ENCODE measurements at places on chromosomes 13 and 19. TPM values are rescaled to one million over a fixed set of nuclear protein-coding genes. Genes with fewer than 3 reads are reported as not detected.

Gene COG6
- 28.3 TPM for total RNA-seq

DNA sequence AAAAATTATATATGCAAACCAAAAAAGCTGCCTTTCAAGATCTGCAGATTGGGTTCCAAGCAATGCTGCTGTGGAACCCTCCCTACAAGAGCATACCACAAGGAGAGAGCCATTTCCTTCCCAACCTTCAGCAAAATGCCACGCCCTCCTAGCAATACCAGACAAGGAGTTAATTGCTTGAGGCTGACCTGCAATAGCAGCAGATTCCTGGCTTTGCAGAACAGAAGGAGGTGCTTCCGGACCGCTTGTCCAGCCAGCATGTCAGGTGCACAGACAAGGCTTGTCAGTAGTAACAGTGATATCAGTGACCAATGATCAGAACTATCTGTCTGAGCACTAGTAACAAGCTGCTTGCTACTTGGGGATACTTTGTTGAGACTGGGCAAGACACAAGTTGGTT, 301.6 kb downstream of the FGF14 start:
- no peak overlapping the region for H3K27ac ChIP-seq
- no peaks in the 10 kb centered on the region for H3K36me3 ChIP-seq
- no peaks in the 10 kb centered on the region for H3K4me1 ChIP-seq
- no peak overlapping the region for H3K4me3 ChIP-seq
- H3K27me3 ChIP-seq, result no peaks in the 10 kb centered on the region
- no peak for DNase-seq

DNA sequence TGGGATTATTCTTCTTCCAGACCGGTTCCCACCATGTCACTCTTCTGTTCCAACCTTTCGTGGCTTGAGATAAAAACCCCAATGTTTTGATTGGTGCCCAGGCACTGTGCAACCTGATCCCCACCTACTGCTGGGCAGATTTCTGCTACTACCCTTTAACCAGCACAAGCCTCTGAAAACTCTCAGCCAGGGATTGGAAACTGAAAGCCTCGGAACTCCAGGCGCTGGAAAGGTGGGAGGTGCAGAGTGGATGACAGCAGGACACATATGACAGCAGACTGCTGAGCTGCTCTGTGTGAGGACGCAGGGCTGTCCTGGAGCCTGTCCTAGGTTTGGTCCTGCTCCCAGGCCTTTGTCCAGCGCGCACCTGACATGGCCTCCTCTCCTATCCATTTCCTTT, 68.5 kb upstream of the GTF3A start:
- DNase-seq, result no peak
- H3K4me3 ChIP-seq, result no peak overlapping the region
- H3K27ac ChIP-seq, result no peak overlapping the region
- no peaks in the 10 kb centered on the region for H3K36me3 ChIP-seq

Gene GRIK5
- 0.52 TPM for total RNA-seq

- H3K27me3 ChIP-seq, result no peaks in the 10 kb centered on the region
- no peak overlapping the region for H3K27ac ChIP-seq
- no peaks in the 10 kb centered on the region for H3K36me3 ChIP-seq
- DNase-seq, result no peak
Observed at GRCh38 chr19:33248954-33249613, 23.4 kb upstream of the SLC7A10 start.

DNA sequence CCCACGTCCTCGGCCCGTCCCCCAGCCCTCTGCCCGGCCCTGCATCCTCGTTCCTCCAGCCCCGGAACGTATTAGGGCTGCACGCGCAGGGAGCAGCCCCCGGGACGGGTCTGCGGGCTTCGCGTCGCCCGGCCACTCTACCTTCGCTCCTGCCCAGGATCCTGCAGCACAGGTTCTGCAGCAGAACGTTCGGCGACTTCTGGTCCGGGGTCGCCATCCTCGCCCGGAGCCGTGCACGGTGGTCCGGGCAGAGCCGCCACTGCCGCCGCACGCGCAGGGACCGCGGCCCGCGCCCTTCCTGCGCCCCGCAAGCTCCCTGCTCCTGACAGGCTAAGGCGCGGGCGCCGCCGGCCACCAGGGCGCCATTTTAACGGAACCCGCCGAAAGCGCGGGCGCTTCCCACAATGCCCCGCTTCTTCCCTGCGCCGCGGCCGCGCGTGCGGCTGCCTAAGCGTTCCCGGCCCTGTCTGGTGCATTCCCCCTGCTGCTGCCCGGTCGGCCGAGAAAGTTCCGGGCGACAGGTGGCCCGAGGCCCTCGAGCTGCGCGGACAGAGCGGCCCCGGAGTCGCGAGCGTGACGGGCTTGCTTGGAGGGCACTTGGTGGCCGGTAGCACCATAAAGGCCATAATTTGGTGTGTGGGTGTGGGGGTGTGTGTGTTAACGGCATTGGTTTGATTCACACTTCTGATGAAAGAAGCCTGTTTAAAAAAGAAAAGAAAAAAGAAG, at the start of gene TUBGCP3:
Gene TUBGCP3 (minus strand): TSS at position 390 of the 726 bp plus-strand sequence. CDS start 173 bp downstream, at position 217.
- H3K36me3 ChIP-seq, result no peaks in the 10 kb centered on the region
- no peaks in the 10 kb centered on the region for H3K27me3 ChIP-seq
- peak within 1 kb of the TSS; percentile 93 for H3K4me3 ChIP-seq
- peaks cover 30% of the 10 kb centered on the region for H3K4me1 ChIP-seq
